ENCODE measurements at places on chromosomes 2 and 18. TPM values are rescaled to one million over a fixed set of nuclear protein-coding genes. Genes with fewer than 3 reads are reported as not detected.

DNA sequence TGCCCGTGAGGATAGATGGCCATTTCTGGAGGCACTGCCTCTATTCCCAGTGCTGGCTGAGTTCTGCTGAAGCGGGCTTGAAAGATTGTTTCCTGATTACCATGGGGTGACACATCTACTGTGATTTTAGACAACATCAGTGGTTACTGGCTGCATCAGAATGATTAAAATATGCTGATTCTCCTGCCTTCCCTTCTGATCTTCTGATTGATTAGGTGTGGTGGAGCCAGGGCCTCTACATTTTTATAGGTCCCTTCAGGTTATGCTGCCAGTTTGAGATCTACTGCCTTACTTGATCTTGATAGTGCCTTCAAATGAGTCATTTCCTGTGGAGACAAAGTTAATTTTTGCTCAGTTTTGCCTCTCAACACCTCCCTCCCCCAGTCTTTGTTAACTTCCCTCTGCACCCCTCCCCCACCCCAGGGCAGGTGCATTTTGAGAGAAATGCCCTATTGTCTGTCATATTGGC lies 31.6 kb upstream of the SNORC start:
- no peak for DNase-seq

DNA sequence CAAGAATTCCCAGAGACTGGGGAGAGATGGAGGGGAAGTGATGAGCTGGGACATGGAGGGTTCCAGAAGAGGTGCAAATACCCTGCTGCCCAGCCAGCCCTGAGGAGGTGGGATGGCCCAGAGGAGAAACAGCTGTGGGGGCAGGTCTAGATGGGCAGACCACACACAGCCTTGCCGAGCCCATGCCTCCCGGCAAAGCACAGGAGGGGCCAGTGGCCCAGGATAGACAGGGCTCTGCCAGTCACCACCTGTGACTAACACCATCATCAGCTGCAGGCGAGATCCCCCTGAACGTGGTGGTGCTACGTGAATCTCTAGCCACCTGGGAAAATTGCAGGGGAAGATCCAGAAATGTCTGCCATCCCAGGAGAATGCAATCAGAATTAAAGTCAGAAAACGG lies 39.4 kb downstream of the SCTR start:
- no peak for DNase-seq

The EEF1B2 gene
- polyA plus RNA-seq = 580 TPM

GRCh38 chr2:197174539-197175094 lies 136.0 kb downstream of the ANKRD44 start:
- no peak for DNase-seq

GRCh38 chr18:37432436-37433195 lies 133.0 kb downstream of the CELF4 start:
- DNase-seq = no peak

The MRPL53 gene
- 40.6 TPM for polyA plus RNA-seq

The UGT1A8 gene
- 0.06 TPM for polyA plus RNA-seq

DNA sequence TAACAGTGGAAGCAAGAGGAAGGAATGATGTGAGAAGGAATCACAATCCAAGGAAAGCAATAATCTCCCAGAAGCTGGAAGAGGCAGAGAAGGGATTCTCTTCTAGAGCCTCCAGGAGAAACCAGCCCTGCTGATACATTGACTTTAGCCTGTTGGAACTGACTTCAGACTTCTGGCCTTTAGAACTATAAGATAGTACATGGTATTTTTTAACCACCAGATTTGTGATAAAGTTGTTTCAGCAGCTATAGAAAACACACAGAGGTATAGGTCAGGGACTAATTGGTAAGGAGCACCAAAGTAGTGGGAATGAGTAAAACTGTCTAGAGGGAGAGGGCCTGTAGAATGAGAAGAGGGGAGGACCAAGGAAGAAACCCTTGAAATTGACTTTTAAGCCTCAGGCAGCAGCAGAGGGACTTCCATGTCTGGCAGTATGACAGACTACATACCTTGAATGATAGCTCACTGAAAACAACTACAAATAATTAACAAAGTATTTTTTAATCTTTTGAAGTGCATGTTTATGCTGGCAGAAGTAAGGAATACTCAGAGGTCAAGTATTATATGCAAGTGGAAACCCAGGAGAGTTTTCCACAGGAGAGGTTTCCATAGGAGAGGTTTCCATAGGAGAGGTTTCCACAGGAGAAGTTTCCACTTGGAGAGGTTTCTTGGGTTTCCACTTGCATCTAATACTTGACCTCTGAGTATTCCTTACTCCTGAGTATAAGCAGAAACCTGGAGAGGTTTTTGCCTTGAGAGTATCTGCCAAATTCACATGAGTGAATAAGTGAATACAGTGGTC lies 33.8 kb upstream of the TMEM17 start:
- DNase-seq = no peak

DNA sequence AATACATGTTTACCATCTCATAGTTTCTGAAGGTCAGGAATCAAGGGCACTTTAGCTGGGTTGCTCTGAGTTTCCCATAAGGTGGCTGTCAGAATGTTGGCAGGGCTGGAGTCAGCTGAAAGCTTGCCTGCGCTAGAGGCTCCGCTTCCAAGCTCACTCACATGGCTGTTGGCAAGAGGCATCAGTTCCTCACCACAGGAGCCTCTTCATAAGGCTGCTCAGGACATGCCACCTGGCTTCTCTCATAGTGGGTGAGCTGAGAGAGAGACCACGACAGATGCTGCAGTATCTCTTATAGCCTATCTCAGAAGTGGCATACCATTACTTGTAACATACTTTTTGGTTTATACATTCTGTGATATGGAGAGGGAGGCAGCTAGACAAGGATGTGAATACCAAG lies 7.2 kb downstream of the HADHB start:
- DNase-seq = no peak

The TMEM17 gene
- polyA plus RNA-seq = 7.1 TPM

The DNMT3A gene
- 80.0 TPM for polyA plus RNA-seq

GRCh38 chr2:119533560-119533959 lies 9.3 kb upstream of the SCTR start:
- DNase-seq = no peak
